ENCODE measurements at places on chromosomes 2 and 18.

GRCh38 chr2:69735686-69736085 is 6.2 kb upstream of the ANXA4 start:
- no peak for DNase-seq

GRCh38 chr2:162697111-162697510 is 141.5 kb downstream of the KCNH7 start:
- DNase-seq: no peak

- no peak for DNase-seq
These were observed 10.7 kb downstream of the C2orf80 start for GRCh38 chr2:208179028-208179609.

GRCh38 chr18:44887227-44887631 is 206.5 kb downstream of the SETBP1 start:
- DNase-seq: peak; percentile 13

DNA sequence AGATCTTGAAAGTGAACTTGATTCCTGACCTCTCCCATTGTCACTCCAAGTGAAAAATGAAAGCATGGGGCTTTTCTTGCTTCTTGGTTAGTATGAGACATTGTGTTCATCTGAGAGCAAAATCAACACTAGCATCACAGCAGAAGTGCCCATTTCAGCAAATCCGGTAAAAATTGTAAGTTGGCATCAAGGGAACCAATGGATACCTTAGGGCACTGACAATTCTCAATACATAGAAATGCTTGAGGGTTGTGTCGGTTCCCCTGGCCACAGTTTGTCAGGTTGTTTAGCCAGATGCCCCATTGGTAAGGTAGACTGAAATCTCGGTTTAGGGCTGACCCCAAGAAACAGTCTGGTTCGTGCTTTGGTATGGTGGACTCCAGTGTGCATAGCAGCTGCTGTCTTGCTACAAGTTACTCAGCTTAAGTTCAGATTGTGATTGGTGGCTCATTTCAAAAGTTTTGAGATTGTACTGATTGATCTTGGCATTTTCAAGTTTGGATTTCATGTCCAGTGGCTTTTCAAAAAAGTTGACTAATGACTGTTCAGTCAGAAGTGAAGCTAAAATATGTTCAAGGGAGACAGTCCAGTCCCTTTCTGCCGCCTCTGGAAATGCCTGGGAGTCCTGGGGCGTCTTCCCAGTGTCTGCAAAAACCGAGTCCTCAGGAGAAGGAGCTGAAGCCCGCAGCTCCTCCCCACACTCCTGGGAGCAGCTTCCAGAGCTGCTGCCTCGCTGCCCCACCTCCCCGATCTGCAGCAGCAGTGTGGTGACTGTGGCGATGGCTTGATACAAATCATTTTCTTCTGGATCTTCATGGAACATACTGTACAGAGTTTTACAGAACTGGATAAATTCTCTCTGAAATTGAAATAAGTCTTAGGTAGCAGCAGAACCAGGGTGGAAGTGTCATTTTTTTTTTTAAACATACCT is 5.6 kb downstream of the RPL31 start:
- DNase-seq: no peak

- DNase-seq: no peak
These were observed 47.2 kb downstream of the C1QL2 start for GRCh38 chr2:119111115-119111975.

GRCh38 chr2:207066791-207067460 is 98.8 kb downstream of the KLF7 start:
- DNase-seq: no peak

DNA sequence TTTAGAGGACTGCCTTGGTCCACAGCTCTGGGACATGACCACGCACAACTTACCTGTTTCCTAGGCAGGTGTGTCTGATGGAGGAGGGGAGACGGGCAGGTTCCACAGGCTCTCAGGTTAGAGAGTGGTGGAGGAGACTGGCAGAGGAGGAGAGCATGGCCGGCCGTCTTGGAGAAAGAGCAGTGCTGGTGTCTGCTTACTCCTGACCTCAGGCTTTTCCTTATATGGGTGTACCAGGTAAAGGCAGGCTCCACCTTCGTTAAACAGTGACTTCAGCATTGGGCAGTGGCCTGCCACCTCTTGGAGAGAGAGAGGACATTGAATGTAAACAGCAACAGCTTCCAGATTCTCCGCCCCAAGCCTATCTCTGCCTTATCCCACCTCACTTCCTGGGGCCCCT is at the start of gene CAPN13:
Gene CAPN13, minus strand, starts transcription at position 198 of the 400 bp plus-strand sequence. CDS start 20,121 bp downstream, outside the sequence.
- no peak for DNase-seq

DNA sequence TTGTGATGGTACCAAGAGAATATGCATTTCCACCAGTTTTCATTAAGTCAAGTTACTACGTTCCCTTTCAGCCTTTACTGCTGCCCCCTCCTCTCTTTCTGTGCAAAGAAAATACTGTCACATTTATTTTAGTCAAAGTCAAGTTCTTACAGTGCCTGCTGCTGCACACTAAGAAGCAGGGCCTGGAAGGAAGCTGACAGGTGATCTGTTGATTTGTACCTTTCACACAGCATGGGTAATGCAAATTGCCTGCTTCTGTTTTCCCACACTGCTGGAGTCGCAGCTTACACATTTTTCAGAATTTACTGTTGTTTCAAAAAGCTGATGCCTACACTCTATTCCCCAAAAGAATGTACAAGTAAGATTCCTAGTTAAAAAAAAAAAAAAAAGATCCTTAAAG is 48.7 kb upstream of the CD226 start:
- DNase-seq: no peak

DNA sequence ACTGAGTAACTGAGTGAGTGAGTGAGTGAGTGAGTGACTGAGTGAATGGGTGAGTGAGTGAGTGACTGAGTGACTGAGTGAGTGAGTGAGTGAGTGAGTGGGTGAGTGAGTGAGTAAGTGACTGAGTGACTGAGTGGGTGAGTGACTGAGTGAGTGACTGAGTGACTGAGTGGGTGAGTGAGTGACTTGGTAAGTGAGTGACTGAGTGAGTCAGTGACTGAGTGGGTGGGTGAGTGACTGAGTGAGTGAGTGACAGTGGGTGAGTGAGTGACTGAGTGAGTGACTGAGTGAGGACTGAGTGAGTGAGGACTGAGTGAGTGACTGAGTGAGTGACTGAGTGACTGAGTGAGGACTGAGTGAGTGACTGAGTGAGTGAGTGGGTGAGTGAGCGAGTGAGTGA is 13.9 kb downstream of the MAL start:
- no peak for DNase-seq

- DNase-seq: no peak
These were observed 293.3 kb downstream of the MTX2 start for GRCh38 chr2:176562359-176563078.

DNA sequence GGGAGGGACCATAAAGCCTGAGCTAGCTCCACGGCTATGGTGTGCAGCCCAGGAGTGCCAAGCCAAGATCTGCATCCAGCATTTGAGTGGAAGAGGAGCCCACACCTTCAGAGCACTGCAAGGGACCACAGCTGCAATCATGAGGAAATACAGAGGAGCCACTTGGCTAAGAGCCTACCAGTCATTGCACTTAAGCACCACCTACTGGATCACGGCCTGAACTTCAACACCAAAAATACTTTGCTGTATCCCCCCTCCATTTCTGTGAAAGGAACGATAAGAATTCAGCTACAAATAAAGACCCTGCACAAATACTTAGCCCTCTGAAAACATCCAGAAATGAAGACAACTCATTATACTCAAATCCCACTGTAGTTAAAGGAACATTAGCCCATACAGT is 545.3 kb downstream of the TSN start:
- no peak for DNase-seq

- no peak for DNase-seq
These were observed 158.9 kb downstream of the RHBDD1 start for GRCh38 chr2:226994775-226995174.

- no peak for DNase-seq
These were observed 100.3 kb downstream of the RAB3GAP1 start for GRCh38 chr2:135152361-135152760.

DNA sequence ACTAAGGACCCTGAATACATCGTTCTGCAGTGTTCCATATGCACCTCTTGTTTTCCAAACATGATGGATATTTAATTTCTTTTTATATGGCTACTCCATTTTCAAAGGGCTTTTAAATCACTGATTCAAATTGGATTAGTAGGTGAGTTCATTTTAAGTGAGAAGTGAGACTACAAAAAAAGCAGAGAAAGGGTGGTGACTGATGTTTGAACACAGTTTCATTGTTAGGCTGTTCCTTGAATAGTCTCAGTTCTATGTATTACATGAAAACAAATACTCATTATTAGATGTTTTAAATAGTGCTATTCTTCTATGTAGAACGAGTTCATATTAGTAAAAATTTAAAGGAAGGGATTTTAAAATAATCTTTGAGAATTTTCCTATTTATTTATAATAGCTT is 72.7 kb upstream of the STON1 start:
- DNase-seq: no peak

GRCh38 chr2:176729706-176730569 is 460.7 kb downstream of the MTX2 start:
- DNase-seq: no peak

DNA sequence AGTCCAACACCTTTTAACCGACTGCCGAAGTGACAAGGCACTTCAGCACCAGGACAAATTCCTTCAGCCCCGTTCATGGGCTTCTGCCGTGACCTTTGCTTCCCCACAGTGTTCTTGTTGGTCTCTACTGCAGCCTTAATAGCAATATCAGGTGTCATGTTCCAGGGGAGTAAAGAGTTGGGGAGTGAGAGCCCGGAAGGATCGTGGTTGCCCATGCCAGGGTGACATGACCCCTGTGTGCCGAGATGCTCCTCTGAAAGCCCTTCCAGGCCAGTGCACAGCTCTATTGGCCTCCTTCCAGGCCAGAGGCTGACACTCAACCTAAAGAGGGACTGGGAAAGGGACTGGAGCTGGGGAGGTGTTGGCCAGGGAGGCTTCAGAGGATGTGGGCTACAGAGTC is 279.2 kb downstream of the CYRIA start:
- no peak for DNase-seq

- peak; percentile 38 for DNase-seq
These were observed 175.2 kb downstream of the TGIF1 start for GRCh38 chr18:3624935-3625741.

GRCh38 chr2:17518212-17519154 is at the start of gene RAD51AP2:
Gene RAD51AP2 (minus strand): TSS chr2:17518440. CDS start chr2:17518415, 25 bp downstream.
- DNase-seq: no peak

- DNase-seq: no peak
These were observed 210.4 kb downstream of the SOCS6 start for GRCh38 chr18:70499218-70499691.

GRCh38 chr2:47631792-47632398 is 151.1 kb upstream of the MSH6 start:
- no peak for DNase-seq

- DNase-seq: no peak
These were observed 56.9 kb downstream of the DGKD start for GRCh38 chr2:233411162-233411561.

DNA sequence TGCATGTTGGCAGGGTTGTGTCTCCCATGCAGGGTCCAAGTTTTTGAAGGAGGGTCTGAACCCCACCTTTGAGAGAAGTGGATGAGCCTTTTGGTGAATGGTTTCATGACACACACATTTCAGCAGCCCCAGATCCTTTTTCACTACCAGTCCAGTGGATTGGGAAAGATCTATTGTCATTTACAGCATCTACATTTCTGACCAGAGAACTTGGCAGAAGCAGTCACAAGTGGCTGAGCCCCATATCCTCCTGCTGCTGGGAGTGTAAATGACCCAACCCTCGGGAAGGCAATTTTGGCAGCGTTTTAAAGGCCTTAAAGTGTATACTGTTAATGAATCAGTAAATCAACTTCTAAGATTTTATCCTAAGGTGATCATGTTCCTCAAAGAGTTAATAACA is 174.1 kb upstream of the RASGRP3 start:
- DNase-seq: no peak

- DNase-seq: no peak
These were observed 35.0 kb upstream of the IL1R2 start for GRCh38 chr2:101956465-101957438.

DNA sequence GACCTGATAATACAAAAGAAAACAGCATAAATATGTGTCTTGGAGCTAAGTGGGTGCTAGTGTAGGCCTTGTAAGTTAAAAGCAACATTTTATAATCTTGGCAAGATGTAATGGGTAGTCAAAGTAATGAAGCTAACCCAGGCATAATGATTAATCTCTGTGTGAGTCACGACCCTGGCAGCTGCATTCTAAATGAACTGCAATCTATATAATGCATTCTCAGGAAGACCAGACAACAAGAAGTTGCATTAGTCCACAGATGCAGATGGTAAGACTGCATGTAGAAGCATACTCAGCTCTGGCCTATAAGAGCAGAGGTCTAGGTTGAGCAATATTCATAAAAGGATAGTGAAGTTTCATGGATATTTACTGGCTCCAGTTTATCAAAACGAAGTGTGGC is 85.6 kb upstream of the ETAA1 start:
- DNase-seq: no peak

GRCh38 chr2:234146087-234146826 is 95.8 kb downstream of the SPP2 start:
- no peak for DNase-seq

GRCh38 chr2:189951791-189952535 is 110.6 kb downstream of the MSTN start:
- DNase-seq: no peak

GRCh38 chr2:205965707-205966106 is 120.3 kb downstream of the INO80D start:
- DNase-seq: no peak

GRCh38 chr18:43350176-43350575 is 72.9 kb upstream of the SYT4 start:
- no peak for DNase-seq

GRCh38 chr2:105647731-105648130 is 97.0 kb upstream of the NCK2 start:
- DNase-seq: no peak

- DNase-seq: no peak
These were observed 141.1 kb upstream of the ETAA1 start for GRCh38 chr2:67255933-67256615.

DNA sequence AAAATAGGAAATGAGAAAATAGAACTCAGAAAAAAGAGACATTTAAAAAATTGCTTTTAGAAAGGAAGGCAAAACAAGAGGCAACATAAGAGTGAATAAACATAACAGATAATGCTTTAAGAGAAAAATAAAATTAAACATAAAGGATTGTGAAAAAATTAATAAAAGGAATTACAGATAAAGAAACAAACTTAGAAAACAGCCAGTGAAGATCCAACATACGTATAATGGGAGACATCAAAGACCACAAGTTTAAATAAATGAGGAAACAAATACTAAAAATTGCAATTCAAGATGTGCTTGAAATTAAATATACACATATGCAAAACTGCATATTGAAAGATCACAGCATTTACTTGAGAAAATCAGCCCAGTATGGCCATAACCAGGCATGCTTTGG is 448.9 kb downstream of the NBAS start:
- DNase-seq: no peak

- no peak for DNase-seq
These were observed 79.9 kb downstream of the TMEM247 start for GRCh38 chr2:46559261-46559660.

GRCh38 chr18:67367540-67367939 is 149.0 kb downstream of the DSEL start:
- DNase-seq: no peak

GRCh38 chr2:18238209-18238608 is 322.2 kb downstream of the RDH14 start:
- DNase-seq: no peak

All from activated gamma-delta T cell treated with anti-CD3 and anti-CD28 coated beads, Interleukin-2, amount 50 U/mL, for 16 hours (primary cell).